ENCODE measurements at places on chromosomes 4 and X. TPM values are rescaled to one million over a fixed set of nuclear protein-coding genes. Genes with fewer than 3 reads are reported as not detected.

- no peak for DNase-seq
These were observed 113.4 kb downstream of the ANXA5 start for GRCh38 chr4:121583396-121583795.

GRCh38 chr4:20618731-20619130, 81.5 kb upstream of the PACRGL start:
- no peak for DNase-seq

- DNase-seq: no peak
These were observed 354.7 kb upstream of the SLC7A11 start for GRCh38 chr4:138596896-138597295.

DNA sequence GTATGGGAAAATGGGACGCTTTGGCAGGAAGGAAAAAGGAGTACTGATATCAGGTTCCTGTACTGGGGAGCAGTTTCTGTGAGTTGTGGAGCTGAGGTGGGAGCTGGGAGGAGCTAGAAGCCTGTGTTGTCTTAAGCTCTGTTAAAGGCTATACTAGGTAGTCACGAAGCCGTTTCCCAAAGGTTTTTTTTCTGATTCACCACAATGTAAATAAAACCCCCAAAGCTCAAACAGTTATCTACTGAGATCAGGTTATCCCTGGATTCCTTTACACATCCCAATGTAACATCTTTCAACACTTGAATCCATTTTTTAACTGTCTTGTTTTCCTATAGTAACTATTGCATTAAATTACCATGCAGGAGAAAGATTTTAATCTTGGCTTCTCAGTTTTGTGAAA, 297.4 kb upstream of the SFRP2 start:
- peak; percentile 7 for DNase-seq

GRCh38 chrX:9682456-9682855, 83.2 kb downstream of the GPR143 start:
- peak; percentile 51 for DNase-seq

DNA sequence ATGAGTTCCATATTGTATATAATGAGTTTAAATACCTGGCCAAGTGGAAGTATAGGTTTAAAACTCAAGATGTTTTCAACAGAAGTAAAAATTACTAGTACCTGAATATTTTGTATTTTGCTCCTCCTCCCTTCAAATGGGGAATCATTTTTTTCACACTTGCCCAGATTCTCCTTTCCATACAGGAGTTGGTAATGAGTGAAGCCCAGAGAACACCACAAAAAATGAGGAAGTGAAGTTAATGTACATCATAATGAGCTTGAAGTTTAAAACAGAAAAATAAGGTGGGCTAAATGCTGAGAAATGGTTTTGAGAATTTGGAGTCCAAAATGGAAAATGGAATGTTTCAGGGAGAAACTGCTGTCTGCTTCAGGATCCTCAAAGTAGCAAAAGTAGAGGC, 364.8 kb upstream of the EMCN start:
- no peak for DNase-seq

- DNase-seq: no peak
These were observed 4.6 kb downstream of the TXK start for GRCh38 chr4:48129307-48130014.

DNA sequence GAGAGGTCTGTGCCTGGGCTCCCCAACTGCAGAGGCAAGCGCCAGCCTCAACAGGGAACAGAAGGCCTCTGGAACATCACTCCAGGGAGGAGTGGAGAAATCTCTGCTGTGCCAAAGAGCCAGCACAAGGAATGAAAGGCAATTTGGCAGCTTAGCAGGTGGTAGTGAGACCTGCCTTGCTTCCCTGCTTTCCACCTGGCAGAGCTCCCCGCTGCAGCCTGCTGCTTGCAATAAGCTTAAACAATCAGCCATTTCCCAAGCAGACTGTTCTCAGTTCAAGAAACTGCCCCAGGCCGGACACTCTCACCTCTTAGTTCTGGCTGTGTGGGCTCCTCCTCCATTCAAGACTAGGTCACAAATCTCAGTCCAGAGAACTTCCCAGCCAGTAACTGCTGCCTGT, 370.6 kb downstream of the MAGEB5 start:
- no peak for DNase-seq

GRCh38 chr4:176002007-176002613, 63.5 kb upstream of the WDR17 start:
- DNase-seq: peak; percentile 37

- no peak for DNase-seq
These were observed 102.0 kb upstream of the SH3RF1 start for GRCh38 chr4:169372791-169373190.

PABPC1L2A gene
- total RNA-seq: not detected

RIBC1 gene
- 2.5 TPM for total RNA-seq

TRIM60 gene
- not detected for total RNA-seq

MAGEA4 gene
- not detected for total RNA-seq

HEPH gene
- total RNA-seq: 14.4 TPM

PDZD11 gene
- 31.3 TPM for total RNA-seq

XAGE1A gene
- not detected for total RNA-seq

CSAG2 gene
- total RNA-seq: not detected
